ENCODE measurements at places on chromosomes 12 and 14. TPM values are rescaled to one million over a fixed set of nuclear protein-coding genes. Genes with fewer than 3 reads are reported as not detected.

Gene OAS2
- 2.9 TPM for total RNA-seq

Gene TSPAN9
- 14.5 TPM for total RNA-seq

Gene SLC16A7
- total RNA-seq: 110 TPM

Gene CCDC88C
- total RNA-seq: 0.15 TPM

Gene APOF
- not detected for total RNA-seq

Gene CCER1
- total RNA-seq: not detected

Gene TAS2R31
- total RNA-seq: 5.1 TPM

Gene WIF1
- 0.15 TPM for total RNA-seq

Gene PROX2
- total RNA-seq: not detected

Gene WNT1
- not detected for total RNA-seq

Gene CELA1
- not detected for total RNA-seq

Gene PLA2G1B
- total RNA-seq: not detected

Gene ERP27
- total RNA-seq: not detected

Gene CLEC4C
- total RNA-seq: not detected

Gene KCNMB4
- 0.44 TPM for total RNA-seq

Gene FGD6
- 6.1 TPM for total RNA-seq

Gene EML5
- 0.44 TPM for total RNA-seq

Data from smooth muscle cell of trachea (primary cell).